Esophagus squamous epithelium (tissue), 5 donors: ENCODE measurements at places on chromosomes 6 and 20.

DNA sequence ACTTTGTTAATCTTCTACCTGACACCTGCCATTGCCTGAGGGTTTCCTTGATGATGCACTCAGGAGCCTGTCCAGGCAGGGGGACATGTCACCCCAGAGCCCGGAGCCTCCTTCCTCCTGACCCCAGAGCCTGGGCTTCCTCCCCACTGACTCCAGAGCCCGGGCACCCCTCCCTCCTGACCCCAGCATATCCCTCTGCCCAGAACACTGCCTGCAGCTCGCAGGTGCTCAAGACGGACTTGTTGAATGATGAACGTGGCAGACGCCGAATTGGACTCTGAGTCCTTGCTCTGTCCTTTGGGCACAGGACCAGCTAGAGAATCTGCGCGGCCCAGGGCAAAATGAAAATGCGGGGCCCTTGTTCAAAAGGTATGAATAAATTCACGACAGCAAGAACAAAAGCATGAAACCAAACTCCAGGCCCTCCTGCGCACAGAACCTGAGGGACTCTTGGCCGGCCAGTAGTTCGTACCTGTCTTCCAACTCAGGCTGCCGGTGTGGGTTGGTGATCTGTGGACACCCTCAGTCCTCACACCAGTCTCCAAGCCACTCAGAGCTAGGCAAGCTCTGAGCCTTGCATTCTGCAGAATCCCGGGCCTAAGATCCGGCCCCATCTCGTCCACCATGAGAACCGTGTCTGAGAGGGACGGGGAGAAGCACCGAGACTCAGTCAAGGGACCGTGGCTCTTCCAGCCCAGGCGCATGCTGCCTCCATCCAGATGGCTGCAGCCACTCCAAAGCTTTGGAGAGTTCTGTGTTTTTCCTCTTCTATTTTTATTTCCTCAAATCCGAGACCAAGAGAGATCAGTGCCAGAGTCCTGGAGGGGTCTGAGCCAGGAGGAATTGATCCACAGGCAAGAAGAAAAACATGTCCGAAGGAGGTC, 104.7 kb downstream of the BMP7 start:
- no peak for DNase-seq

DNA sequence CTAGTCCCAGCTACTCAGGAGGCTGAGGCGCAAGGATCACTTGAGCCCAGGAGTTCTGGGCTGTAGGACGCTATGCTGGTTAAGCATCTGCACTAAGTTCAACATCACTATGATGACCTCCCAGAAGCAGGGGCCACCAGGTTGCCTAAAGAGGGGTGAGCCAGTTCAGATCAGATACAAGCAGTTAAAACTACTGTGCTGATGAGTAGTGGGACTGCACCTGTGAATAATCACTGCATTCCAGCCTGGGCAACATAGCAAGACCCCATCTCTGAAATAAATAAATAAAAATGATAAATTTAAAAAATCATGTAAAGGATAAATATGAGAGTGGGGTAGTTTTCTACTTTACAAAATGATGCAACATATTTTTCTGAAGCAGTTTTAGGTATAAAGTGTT, 106.5 kb downstream of the TMEM170B start:
- no peak for DNase-seq

- DNase-seq: no peak
Observed at GRCh38 chr20:25177890-25178321, 17.6 kb upstream of the ENTPD6 start.

GRCh38 chr20:57451795-57452661, 60.8 kb downstream of the RBM38 start:
- no peak for DNase-seq

- no peak for DNase-seq
Observed at GRCh38 chr20:22922987-22923386, 112.1 kb upstream of the SSTR4 start.

DNA sequence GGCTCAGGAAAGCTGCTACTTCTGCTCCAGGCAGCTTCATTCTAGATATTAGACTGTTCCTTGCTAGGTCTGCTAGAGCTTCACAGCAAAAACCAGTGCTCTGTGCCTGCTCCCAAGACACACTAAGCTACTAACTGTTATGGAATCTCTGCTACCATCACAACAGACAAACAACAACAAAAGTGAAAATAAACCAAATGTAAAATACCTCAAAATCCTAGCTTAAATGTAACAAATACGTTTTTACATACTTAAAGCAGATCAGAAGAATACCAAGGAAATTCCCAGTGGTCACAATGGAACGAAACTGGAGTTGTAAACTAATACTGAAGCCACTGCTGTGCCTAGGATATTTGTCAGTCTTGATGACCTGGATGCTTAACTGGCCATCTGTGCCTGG, 84.6 kb upstream of the EZR start:
- no peak for DNase-seq

- no peak for DNase-seq
Observed at GRCh38 chr6:144621332-144621731, 336.2 kb downstream of the UTRN start.

DNA sequence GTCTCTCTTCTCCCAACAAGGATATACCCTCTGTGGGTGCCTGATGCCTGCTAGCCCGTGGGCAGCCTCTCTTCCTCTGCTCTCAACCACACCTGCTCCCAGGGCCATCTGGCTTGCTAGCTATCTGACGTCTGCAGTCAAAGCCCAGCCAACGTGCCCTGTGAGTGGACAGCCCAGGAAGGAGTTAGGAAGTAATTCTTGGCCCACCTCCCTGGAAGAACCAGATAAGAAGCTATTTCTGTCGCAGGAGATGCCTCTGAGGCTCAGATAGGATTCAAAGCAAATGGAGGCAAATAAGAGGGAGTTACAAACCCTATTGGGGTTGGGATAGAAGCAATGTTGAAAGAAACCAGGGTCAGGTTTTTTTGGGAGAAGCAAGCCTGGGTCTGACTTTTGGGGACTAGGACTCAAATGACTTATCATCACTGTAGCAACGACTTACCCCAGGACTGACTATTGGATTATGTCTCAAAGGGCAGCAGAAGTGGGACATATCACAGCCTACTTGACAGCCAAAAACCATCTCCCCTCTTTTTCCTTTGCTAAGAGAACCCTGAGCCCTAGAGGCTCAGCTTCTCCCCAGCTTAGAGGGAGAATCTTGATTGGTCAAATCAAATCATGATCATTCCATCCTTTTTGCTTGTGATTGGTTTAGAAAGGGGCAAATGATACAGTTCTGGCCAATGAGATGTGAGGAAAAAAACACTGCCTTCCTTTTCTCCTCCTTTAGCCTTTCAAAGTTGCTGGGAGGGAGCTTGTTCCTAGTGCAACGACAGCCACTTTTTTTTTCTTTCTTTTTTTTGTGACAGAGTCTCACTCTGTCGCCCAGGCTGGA, 18.0 kb upstream of the CDK5RAP1 start:
- no peak for DNase-seq

DNA sequence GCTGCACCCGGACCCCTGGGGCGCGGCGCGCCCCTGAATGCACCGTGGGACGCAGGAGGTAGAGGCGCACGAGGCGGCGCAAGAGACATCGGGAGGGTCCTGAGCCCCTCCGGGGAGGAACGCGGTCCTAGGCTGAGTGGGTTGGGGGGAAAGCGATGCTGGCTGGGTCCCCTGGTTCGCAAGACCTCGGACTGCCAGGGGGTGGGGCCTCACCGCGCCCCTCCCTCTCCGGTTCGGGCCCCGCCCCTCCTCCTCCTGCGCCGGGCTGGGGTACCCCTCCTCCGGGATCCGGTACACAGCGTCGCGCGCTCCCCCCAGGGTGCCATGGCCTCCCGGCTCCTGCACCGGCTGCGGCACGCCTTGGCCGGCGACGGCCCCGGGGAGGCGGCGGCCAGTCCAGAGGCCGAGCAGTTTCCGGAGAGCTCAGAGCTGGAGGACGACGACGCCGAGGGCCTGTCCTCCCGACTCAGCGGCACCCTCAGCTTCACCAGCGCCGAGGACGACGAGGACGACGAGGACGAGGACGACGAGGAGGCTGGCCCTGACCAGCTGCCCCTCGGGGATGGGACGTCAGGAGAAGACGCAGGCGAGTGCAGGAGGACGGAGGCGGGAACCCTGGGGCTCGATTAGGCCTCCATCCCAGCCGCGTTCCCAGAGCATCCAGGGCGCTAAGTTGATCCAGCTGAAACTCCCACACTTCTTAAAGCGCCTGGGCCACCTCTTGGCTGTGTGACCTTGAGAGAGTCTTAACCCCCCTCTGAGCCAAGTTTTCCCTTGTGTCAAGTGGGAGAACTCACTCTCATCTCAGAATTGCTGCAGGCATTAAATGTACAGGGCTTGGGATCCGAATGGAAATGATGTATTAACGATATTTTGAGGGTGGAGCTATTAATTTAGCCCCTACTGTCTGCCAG, 541 bp downstream of the SNX21 start:
- no peak for DNase-seq

DNA sequence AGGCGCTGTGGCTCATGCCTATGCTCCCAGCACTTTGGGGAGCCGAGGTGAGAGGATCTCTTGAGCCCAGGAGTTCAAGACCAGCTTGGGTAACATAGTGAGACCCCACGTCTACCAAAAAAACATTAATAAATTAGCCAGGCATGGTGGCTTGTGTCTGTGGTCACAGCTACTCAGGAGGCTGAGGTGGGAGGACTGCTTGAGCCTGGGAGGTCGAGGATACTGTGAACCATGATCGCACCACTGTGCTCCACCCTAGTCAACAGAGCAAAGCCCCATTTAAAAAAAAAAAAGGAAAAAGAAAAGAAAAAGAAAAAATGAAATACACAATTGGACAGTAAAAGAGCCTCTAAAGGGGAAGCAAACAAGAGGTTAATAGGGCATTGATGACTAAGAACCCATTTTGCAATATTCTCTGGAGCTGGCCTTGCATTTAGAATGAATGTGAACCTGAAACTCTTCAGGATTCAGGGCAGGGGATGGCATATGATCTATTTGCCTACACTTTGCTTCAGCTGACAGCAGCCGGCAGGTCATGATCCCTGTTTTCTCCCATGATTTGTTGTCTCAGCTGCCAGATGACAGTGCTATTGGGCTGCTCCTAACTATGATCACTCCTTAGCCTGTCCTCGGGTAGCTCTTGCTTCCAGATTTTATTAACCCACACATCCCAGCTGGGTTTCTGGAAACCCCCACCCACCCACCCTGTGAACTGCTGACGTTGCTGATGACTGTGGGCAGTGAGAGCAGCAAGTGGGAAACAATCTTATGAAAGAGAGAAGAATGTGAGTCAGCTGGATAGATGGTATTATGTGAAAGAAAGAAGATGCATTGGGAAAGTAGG, 83.8 kb upstream of the ELOVL5 start:
- no peak for DNase-seq

GRCh38 chr6:79862711-79863110, 84.6 kb downstream of the ELOVL4 start:
- no peak for DNase-seq

GRCh38 chr6:20202324-20202658, 10.0 kb downstream of the MBOAT1 start:
- DNase-seq: no peak

DNA sequence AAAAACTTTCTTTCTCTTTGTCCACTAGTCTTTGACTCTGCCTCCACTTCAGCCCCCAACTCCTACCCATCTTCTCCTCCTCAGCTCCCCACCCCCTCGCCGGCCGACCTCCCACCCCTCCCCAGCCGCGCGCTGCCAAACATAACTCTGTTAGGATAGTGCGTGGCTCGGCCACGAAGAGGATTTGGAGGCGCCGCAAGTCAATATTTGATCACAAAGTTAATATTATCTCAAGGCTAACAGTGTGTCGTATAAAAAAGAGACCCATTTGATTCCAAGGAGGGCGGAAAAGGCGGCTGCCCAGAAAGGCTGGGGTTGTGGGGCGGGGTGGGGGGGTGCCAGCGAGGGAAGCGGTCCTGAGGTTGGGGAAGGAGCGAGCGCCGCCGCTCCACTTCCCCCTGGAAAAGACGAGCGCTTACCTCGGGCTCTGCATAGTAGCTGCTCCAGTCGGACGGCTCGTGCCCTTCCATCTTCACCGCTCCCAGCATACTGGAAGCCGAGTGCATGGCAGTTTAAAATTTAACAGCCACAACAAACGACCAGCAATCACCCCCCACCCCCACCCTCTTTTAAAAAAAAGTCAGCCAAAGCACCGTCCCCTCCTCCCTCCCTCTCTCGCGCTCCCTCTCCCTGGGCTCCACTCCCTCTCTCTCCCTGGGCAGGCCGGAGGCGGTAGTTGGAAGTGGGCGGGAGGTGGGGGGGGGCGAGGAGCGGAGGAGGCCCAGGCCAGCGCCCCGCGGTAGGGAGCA, 425 bp downstream of the FOXA2 start:
- DNase-seq: no peak

DNA sequence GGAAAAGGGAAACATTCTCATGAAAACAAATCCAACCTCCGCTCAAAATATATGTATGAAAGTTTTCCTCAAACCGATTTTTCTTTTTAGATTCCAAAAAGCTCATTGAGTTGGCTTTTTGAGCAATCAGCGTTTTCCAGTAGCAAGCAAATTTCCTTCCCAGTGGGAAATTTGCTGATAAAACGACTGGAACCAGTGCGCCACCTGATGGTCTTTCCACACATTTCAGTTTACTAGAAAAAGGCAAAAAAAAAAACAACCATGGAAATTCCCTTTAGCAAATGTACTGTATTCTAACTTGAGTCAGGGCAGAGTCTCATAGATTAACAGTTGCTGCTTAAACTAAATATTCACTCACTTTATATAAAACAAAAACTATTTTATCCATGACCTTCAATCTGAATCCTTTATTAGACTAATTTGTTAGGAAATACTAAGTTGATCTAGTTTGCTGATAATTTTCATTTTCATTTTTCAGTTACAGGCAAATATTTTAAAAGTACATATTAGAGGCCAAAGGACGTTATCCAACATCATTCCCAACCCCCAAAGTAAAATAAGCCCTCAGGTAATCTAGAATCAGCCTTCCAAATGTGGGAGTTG, 271.5 kb downstream of the FOXA2 start:
- no peak for DNase-seq

DNA sequence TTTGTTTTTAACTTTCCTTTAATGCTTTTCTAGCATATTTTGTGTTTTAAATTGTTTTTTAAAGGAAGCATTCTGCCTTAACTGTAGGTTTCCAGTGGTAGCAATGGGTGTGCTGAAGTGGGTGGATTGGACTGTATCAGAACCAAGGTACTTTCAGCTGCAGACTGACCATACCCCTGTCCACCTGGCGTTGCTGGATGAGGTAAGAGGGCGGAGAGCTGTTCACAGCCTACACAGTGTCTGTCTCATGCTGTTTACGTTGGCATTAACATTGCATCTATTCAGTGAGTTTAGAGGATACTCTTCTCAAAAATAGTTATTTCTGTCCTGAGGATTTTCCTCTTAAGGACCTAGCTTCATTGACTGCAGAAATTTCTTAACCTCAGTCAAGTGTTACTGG, 11.9 kb downstream of the NELFCD start:
- DNase-seq: no peak

- peak; percentile 0 for DNase-seq
Observed at GRCh38 chr20:11001764-11002540, 328.2 kb upstream of the JAG1 start.
